Amniotic stem cell (primary cell): ENCODE measurements at places on chromosomes 5 and 9.

DNA sequence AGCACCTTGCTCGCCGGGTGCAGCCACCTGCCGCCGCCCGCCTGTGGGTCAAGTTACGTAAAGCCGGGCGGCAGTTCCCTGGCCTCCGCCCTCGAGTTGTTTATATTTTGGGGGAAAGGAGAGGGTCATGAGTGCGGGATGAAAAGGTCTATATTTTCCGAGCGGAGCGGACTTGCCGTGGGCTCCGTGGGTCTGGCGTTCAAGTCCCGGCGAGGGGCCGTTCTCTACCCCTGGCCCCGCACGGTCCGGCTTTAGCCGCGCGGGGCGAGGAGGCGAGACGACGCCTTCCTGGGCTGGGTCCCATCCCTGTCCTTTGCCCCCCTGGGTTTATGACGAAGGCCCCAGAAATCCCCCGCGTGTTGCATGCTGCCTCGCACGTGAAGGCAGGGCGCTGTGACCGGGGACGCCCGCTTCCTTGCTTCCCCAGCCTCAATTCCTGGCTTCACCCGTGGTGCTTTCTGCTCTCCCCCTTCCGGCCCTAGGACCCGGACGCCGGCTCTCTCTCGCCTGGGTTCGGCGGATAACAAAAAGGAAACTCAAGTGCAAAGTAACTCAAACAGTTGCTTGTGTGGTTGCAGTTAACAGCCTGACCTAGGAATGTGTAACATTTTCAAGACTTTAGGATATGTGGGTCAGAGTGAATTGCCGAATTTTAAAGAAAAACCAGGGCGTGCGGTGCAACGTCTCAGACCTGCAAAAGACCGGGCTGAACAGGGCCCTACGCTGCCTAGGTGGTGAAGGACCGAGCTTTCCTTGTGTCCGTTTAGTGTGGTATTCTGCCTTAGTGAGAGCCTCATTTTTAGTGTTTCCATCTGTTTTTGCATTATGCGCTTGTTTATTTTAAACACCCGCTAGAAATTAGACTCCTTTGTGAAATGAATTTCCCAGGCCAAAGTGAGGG, 810 bp downstream of the VPS13A start:
- DNase-seq: no peak

- no peak for DNase-seq
Measured at GRCh38 chr5:153489611-153490010, 859 bp upstream of the GRIA1 start.

GRCh38 chr9:110443146-110443865, 105.6 kb upstream of the TXNDC8 start:
- DNase-seq: peak; percentile 64

GRCh38 chr9:76403352-76403751, 9.1 kb upstream of the RFK start:
- DNase-seq: peak; percentile 32

DNA sequence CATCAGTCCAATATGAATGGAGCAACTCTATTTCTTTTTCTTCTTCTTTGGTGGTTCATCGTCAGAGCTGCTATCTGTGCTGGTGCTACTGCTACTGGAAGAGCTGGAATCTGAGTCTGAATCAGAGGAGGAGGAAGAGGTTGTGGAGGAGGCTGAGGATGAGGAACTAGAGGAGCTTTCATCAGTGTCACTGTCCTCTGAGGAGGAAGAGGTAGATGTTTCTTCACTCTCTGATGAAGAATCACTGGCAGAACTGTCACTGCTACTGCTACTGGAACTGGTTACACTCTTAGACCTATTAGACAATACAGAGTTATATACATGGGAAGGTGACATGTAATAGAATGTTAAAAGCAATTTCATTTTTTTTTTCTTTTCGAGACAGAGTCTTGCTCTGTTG, 27.8 kb downstream of the ZCCHC10 start:
- no peak for DNase-seq

GRCh38 chr9:105339849-105340248, 95.4 kb downstream of the SLC44A1 start:
- no peak for DNase-seq

GRCh38 chr9:134957165-134957944, 39.6 kb upstream of the FCN1 start:
- no peak for DNase-seq

DNA sequence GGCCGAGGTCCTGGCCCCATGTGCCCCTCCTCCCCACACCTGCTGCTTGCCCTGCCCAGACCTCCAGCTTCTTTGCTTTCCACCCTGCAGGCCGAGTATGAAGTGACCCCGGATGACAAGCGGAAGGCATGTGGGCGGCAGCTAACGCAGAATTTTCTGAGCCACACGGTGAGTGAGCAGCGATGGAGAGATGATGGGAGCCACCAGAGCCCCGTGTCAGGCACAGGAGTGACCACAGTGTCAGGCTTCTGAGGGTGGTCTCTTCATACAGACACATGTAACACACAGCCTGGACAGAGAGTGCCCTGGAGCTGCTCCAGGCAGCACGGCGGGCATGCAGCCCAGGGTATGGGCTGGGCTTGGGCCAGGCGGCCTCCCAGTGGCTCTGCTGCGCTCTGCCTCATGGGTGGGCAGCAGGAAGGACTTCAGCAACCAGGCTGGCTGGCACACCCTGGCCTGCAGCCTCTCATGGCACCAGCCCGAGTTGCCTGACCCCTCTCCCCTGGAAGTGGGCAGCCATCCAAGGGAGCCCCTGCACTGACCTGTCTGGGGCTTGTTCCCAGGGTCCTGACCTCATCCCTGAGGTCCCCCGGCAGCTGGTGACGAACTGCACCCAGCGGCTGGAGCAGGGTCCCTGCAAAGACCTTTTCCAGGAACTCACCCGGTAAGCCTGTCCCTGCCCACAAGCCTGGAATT, 5.8 kb downstream of the GRK6 start:
- no peak for DNase-seq

- DNase-seq: no peak
Measured at GRCh38 chr9:125204477-125204876, 4.1 kb downstream of the RABEPK start.
